ENCODE measurements at places on chromosomes 1 and 21.

DNA sequence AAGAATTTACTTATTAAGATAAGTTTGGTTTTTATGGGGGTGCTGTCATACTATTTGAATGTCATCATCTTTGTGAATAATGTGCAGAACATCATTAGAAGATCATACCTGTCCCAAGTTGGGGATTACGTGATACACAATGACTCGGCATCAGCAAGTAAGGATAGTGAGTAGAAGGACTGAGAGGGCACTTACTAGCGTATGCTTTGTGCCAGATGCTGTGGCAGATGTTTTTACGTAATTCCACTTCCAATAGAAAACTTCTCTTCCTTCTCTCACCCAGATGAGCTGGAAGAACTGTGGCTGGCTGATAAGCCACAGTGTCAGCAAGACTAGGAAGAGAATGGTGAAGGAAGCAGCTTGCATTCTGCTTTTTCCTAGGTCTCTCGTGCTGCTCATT lies 28.1 kb upstream of the TGFB2 start:
- no peak for DNase-seq

DNA sequence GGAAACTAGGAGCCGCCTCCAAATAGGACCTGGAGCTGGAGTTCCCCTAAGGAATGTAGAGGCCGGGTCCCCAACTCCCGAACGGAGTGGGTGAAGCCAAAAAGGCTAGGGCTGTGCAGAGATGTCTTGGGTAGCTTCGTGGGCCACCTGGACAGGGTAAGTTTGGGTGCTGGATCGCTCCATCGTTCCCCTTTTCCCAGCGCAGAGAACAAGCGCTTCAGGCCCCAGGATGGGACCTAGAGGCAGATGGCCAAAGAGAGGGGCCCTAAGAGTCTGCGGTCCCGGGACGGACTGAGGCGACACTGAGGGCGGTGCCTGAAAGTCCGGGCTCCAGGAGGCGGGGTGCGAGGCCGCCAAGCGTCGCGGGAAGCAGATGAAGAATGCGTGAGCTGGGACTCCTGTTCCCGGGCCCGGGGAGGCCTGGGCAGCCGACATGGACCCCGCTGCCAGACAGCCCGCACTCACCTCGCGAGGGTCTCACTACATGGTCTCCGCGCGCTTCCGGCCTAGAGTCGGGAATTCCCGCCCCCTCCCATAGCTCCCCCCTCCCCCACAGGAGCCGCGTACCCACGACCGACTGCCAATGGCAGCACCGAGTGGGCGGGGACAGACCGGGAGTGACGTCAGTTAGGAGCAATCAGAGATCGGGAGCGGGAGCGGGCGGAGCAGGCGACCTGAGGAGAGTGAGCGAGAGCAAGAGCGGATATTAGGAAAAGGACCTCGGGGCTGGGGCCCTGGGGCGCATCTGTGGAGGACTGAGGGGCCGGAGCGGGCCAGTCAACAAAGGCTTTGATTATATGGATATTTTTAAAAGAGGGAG lies at the start of gene SLC39A1:
SLC39A1 (minus strand) TSS at position 508 of the 820 bp plus-strand sequence. CDS start 822 bp downstream, outside the sequence.
- DNase-seq, result peak; percentile 98

- DNase-seq, result no peak
Measured at GRCh38 chr1:116144151-116144550, 33.0 kb downstream of the MAB21L3 start.

DNA sequence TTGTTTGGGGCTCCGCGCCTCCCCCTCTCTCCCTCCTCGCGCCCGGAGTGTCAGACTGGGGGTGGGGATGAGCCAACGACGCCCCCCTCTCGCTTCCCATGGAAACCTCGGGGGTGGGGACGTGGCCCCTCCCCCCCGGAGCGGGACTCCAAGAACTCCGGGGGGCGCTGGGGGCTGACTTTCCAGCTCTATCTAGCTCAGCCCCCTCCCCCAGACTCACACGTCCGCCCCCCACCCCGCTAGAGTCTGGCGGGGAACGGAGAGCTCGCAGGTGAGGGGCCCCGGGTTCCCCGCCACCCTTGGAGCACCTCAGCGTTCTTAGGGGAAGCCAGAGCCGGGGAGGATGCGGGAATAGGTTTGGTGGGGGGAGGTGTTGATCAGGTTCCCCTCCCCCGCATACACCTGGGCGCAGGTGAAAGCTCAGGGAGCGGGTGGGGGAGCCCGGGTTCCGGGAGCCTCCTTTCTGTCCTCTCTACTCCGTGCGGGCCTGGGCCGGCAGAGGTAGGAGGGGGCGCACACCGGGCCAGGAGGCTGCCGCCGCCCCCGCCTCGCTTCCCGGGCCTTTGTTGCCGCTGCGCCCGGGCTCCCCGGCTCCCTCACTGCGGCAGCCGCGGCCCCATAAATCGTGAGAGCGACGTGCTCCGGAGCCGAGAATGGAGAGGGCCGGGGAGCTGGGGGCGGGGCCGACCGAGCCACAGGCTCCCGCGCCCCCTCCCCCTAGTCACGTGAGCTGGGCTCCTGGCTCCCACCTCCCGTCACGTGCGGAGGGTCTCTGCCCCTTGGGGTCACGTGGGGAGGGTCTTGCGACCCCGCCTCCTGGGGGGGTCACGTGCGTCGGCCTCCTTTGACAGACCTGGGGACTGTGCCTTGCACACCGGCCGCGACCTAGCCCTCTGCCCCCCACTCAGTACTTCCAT lies 1.9 kb downstream of the EFNA3 start:
- peak; percentile 38 for DNase-seq

DNA sequence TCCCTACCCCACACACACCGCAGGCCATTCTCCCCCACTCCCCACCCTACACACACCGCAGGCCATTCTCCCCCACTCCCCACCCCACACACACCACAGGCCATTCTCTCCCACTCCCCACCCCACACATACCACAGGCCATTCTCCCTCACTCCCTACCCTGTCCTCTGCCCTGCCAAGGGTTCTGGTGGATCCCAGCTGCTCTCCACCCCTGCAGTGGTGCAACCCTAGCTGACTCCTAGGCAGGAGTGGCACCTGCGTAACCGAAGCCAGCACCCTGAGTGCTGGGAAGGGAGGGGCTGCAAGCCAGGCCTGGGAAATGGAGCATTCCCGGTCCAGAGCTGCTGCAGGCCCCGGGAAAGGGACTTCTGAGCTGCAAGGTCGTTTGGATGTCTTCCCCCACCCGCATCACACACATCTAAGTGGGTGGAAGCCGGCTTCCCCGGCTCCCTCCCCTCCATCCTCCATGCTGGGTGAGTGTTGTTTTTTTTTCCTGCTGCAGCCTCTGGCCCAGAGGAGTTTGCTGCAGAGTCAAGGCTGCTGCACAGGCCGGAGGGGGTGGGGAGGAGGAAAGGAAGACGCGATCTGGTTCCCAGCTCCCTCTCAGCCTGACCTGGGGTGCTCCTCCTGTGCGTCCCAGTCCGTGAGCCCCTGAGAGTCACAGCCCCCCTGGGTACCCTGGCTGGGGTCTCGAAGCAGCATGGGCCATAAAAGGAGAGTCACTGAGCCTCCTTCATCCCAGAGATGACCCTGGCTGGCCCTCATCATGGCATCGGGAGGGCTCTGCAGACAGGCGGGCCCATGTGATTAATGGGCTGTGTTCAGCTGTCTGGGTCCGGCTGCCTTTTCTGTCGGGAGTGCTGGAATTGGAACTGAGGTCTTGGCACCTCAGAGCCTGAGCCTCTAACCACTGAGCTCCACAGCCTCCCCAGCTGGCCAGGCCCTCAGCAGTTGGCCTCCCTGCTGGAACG lies 16.1 kb downstream of the H6PD start:
- DNase-seq, result no peak

GRCh38 chr1:51693419-51694155 lies 76.7 kb downstream of the OSBPL9 start:
- no peak for DNase-seq

DNA sequence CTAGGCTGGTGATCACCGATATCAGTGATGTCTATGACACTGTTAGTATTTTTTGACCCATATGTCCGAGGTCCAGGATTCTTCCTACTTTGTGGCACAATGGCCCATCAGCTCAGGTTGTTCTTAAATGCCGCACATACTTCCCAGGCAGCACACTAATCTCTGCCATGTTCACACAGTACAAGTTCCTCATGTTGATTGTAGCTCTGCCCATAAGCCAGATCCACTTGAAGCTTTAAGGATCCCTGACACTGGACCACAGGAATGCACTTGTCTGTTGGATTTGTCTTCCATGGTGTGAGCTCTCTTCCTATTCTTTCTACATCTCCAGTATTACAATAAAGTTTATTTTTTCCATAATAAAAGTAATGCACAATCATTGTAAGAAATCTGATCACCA lies 69.5 kb downstream of the DDX20 start:
- DNase-seq, result no peak

GRCh38 chr1:156523801-156524480 lies 23.4 kb upstream of the MEF2D start:
- DNase-seq, result no peak

- peak; percentile 85 for DNase-seq
Measured at GRCh38 chr1:213987927-213988506, at the start of gene PROX1. Gene PROX1 (plus strand): TSS chr1:213987973. CDS start chr1:213996536, 8,563 bp downstream.

GRCh38 chr1:153687346-153688125 lies 9.0 kb downstream of the NPR1 start:
- DNase-seq, result no peak
